ENCODE measurements at places on chromosomes 2 and 18. TPM values are rescaled to one million over a fixed set of nuclear protein-coding genes. Genes with fewer than 3 reads are reported as not detected.

The CLK1 gene
- 73.1 TPM for total RNA-seq

The LIMS3 gene
- total RNA-seq, result not detected

The KIF1A gene
- 280 TPM for total RNA-seq

The SERPINB13 gene
- not detected for total RNA-seq

The SERPINB2 gene
- total RNA-seq, result 85.1 TPM

The SLC14A1 gene
- not detected for total RNA-seq

The OSR1 gene
- total RNA-seq, result 1.4 TPM

The ASB18 gene
- not detected for total RNA-seq

The SERPINB7 gene
- total RNA-seq, result 0.19 TPM

The GAL3ST2 gene
- total RNA-seq, result 0.27 TPM

The EML6 gene
- total RNA-seq, result 1.1 TPM

The AQP12A gene
- not detected for total RNA-seq

The HNMT gene
- 56.5 TPM for total RNA-seq

DNA sequence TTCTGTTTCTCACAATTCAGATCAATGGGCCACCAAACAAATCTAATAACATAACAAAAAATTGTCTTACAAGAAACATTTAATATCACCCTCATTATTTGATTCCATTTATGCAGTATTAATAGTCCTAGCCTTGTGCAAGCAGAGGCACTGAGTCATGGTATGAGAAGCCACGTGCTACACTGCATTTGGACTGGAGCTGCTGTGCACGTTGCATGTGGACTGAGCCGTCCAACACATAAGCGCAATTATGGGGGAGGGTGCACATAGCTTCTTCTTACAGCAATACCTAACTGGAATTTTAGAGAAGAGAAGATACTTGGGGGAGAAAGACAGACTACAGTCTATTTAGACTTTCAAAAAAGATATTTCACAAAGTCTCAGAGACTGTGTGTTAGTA is 329.6 kb upstream of the ID2 start:
- DNase-seq, result no peak

GRCh38 chr2:55811048-55811447 is 112.5 kb downstream of the EFEMP1 start:
- no peak for DNase-seq

- DNase-seq, result no peak
Observed at GRCh38 chr18:13623348-13623747, 103.0 kb downstream of the FAM210A start.

- DNase-seq, result no peak
Observed at GRCh38 chr2:27915191-27915590, 24.7 kb downstream of the BABAM2 start.

DNA sequence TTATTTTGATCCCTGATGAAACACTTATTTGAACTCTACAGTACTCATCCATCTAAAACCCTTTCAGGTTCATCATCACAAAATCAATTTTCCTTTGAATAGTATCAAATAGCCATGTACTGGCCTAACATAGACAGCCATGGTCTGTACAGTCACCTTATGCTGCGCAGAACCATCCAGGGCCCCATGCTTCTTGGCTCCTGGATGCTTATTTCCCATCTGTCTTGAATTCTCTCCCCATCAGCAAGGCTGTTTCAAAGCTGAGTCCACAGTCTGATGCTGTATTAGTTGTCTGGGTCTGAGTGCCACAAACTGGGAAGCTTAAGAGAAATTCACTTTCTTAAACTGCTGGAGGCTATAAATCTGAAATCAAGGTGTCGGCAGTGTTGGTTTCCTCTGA is 290.2 kb downstream of the OSR1 start:
- DNase-seq, result no peak

GRCh38 chr2:194304191-194304590 is 1352.8 kb upstream of the SLC39A10 start:
- DNase-seq, result no peak

DNA sequence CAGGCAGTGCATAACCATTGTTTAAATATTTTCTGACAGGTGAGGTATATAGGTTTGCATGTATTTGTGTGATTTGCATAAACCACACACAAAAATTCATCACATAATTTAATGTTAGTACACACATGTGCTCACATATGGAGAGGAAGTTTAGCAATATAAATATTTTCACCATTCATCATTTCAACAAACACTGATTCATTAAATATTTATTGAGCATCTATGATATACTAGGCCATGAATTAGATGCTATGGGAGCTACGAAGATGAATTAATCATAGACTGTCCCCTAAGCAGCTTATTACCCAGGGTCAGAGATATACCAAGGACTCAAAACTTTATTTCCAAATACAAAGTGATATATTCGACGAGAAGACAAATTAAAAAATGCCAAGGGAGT is 311.6 kb upstream of the PIK3C3 start:
- DNase-seq, result no peak

DNA sequence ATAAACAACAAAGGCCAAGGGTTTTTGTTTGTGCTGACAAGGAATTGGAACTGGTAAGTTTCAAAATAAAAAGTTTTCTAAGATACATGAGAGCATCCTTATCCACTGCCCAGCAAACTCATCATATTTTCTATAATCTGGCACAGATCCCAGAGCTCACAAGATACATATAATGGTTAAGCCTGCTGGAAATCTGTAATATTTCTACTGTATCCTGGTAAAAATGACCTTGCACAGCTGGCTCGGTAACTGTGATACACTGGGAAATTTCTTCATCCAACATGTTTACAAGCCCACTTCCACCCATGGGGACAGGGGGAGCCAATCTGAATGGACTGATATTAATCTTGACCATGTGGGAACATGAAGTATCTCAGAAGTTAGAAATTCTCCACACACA is 425.4 kb upstream of the MMADHC start:
- no peak for DNase-seq

DNA sequence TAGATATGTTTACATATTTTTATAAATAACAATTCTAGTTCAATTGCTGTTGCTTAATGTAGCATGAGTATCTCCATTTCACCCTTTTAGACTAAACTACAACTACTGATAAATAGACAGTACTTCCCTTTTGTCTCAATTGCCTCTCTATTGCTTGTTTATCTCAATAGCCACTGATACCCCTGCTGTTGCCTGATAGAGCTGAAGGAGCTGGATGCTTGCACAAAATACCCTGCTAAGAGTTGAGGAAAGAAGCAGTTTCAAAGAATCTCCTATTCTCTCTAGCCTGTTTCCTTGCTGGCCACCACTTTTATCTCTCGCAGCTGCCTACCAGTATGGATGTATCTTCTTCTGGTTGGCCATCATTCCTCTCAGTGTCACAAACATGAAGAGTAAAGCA is 16.9 kb upstream of the ZNF804A start:
- DNase-seq, result no peak

GRCh38 chr2:128423788-128424165 is 105.1 kb upstream of the HS6ST1 start:
- no peak for DNase-seq

DNA sequence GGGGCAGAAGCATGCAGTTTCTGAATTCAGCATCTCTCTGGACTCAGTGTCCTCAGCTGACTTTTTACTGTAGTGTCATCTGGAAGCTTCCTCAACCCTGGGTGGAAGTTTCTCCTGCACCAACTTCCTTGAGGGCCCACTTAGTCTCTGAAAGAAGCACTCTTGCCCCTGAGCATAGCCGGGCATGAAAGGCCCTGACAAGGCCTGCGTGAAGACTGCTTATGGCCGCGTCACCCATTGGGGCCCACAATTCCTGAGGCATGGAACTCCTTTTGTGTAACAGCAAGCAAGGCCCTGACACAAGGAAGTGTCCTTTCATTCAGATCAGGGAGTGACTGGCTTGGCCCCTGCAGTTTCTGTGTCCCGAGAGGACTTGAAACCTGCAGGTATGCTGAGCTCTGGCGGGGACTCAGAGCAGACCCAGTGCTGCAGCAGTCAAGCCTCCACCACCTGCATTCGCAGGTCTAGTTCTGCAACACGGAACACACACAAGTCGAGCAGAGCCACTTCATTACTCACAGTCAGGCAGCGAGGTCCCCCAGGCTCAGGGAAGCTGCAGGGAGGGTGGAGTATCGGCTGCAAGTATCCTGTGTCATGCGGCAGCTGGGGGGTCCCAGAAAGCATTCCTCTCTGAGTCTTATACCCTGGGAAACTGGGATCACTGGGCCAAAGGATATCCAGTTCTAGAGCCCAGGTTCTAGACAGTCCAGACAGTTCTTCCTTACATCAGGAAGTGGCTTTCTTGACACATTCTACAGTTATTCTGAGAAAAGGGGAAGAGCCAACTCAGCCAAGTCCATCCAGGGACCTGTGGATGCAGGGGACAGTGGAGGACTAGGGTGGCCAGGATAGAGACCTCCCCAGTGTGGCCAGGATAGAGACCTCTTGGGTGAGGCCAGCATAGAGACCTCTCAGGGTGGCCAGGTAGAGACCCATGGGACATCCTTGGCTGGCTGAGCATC is 35.6 kb upstream of the PRLH start:
- no peak for DNase-seq

DNA sequence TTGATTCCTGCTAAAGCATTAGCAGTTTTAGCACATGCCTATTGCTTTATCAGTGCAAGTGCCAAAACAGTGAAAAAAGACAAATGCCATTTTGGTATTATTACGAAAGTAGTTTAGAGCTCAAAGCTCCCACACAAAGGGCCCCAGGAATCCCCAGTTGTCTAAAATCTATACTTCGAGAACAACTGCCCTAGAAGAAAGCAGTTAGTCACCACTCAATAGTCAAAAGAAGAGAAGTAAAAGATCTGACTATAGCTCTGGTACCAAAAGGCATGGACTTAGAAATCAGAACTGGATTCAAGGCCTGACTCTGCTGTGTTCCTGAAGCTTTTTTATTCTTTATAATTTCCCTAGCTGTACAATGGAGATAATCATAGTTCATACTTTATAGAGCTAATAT is 21.8 kb downstream of the SCN3A start:
- no peak for DNase-seq

GRCh38 chr18:12409469-12409868 is 1.7 kb downstream of the PRELID3A start:
- DNase-seq, result no peak

DNA sequence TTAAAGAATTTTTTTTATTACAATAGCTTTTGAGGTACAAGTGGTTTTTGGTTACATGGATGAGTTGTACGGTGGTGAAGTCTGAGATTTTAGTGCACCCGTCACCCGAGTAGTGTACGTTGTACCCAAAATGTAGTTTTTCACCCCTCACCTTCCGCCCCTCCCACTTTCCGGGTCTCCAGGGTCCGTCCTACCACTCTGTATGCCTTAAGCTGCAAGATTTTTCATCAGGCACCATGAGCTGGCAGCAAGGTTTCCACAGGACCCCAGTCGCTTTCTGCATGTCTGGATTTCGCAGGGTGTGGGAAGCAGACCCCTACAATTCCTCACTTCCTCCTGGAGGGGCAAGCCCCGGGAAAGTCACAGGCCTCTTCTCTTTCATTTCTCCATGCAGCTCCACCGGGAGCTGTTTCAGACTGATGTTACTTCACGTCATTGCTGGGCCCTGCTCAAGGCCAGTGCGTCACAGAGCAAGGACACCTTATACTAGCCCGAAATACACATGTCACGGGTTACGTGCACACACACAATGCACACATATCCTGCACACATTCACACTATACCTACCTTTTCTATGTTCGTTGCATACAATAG is 179.1 kb downstream of the ZFP36L2 start:
- no peak for DNase-seq

DNA sequence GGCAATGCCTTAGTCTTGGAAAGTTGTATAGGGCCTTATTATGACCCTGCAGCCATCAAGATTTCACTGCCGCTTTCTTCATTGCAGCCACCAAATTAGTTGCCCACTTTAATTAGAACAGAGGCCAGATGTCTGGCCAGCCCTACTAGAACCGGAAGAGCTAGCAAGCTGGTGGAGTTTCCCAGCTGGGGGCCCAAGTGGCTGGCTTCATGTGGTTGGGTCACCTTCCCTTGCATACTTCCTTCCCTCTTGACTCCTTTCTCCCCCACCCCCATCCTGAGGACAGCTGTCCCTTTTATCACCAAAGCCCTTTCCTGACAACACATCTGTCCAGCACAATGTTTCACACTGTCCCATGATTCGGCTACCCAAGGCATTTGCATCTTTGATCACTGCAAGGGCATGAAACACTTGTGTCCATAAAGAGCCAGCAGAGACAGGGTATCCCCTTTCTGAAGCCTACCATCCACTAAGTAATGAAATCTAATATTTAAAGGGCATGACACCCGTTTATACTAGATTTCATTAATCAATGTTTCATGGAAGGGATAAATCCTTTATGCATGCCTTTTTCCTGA is 187.2 kb downstream of the BCL11A start:
- DNase-seq, result no peak

DNA sequence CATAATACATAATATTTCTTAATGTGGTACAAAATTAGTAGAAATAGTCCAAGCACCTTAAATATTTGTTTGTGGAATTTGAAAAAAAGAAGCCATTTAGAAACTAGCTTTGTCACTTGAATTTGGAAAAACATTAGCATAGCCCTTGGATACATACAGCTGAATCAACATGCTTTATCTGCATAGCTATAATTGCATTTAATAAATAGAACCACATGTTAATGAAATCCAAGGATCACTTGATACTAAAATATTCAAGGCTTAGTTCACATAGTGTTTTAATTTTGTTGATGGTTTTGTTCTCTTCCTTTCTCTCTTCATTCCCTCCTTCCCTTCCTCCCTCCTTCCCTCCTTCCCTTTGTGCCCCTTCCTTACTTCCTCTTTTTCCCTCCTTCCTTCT is 169.4 kb upstream of the NRXN1 start:
- no peak for DNase-seq

DNA sequence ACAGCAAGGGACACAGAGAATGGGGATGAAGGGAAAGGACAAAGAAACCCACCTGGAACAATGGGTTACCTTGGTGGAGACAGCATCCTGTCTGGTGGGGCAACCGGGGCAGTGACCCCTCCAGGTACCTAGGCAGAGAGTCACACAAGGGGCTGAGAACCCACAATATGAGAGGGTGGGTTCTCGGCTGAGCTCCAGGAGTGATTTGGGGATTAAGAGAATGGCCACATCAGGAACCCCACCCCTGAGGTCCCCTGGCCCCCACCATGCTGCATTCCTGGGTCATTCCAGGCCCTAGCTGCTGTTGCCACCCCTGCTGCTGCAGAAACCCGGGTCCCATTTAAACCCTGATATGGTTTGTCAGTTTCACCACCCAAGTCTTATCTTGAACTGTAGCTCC is 172.3 kb downstream of the RTP5 start:
- no peak for DNase-seq

DNA sequence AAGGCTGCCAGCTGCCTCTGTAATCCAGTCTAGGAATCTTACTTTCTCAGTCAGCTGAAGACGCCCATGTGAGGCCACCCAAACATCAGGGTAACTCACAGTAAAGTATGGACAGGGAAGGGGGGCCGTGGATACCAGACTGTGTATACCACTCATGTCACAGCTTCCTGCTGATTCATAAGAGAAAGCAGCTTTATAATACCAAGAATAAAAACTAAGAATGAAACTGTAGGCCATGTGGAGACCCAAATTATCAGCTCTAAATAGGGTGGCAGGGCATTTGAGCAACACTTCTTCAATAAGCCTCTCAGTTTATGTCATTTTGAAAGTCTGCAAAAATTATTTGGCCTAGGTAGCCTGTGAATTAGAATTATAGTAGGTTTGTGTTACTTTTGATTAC is 115.0 kb upstream of the CDCA7 start:
- no peak for DNase-seq

Measured in Calu3 (cell line).